Stimulated activated CD4-positive, alpha-beta T cell treated with anti-CD3 and anti-CD28 coated beads, Interleukin-4, amount 100 ng/mL, for 4 hours (primary cell): ENCODE measurements at places on chromosomes 1 and 21.

GRCh38 chr1:2144501-2145090, 50.0 kb downstream of the FAAP20 start:
- DNase-seq: no peak

GRCh38 chr1:156673387-156674121, 3.7 kb downstream of the NES start:
- no peak for DNase-seq

DNA sequence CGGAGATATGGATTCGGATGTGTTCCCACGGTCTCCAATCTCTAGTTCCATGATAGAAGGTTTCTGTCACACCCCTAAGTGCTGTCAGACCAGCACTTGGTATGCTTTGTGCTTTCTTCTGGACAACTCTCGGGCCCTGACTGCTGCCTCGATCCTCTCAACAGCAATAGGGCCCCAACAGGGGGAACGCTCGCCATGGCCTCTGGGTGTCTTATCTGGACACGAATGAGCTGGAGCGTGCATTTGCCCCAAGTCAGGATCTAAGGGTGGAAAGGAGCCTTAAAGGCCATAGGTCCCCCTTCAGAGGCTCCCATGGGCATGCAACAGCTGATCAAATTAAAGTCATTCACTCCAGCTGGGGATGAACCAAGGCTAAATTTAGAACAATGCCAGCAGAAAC, 76.8 kb downstream of the TCP10L start:
- DNase-seq: no peak

DNA sequence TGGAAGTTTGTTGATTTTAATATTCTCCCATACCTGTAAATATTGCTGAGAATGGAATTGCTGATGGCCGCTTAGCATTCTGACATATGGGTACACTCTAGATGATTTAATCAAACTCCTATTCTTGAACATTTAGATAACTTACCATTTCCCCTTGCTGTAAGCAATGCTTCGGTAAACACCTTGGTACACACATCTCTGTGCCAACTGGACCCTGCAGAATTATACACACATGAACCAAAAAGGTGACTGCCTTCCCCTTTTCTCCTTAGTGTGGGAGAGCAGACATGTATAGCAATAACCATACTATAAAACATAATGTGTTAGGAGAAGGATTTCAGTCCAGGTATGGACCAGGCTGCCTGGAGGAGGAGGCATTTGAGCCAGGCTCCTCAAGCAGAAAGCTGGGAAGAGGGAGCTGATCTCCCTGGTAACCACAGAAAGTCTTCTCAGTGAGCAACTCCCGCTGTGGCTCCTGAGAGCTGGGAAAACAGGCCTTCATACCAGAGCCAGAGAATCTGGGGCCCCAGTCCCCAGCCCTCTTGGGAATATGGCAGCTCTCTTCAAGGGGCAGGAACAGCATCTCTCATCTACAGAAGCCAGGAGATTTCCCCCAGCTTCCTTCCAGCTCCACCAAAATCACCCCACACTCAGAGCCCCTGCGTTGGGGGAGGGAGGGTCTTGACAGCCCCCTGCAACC, 33.9 kb upstream of the CSF1 start:
- DNase-seq: no peak

DNA sequence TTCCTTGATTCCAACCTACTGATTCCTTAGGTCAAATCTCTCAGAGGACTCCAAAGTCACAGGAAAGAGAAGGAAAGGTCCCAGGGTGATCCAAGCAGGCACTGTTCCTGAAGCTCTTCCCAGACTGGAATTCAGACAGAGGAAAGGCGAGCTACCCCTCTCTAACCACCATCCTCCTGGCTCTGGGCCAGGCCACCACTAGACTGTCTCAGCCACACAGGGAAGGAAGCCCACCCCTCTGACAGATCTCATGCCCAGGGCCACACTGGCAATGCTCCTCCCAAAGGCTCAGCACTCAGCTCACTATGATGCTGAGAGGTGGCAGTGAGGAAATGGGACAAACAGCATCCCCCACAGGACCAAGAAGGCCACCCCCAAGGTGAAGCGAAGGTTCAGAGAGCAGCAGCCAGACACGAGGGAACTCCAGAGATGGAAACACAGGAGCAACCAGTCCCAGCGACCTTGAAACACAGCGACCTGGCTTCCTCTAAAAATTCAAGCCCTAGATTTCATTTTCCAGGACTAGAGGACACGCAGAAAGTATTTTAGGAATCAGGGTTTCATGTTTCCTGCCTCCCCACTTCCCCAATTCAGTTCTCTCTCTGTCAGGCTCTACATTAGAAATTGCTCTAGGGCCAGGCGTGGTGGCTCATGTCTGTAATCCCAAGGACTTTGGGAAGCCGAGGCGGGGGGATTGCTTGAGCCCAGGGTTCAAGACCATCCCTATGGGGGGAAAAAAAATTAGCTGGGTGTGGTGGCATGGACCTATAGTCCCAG, 18.8 kb downstream of the PIK3C2B start:
- no peak for DNase-seq

DNA sequence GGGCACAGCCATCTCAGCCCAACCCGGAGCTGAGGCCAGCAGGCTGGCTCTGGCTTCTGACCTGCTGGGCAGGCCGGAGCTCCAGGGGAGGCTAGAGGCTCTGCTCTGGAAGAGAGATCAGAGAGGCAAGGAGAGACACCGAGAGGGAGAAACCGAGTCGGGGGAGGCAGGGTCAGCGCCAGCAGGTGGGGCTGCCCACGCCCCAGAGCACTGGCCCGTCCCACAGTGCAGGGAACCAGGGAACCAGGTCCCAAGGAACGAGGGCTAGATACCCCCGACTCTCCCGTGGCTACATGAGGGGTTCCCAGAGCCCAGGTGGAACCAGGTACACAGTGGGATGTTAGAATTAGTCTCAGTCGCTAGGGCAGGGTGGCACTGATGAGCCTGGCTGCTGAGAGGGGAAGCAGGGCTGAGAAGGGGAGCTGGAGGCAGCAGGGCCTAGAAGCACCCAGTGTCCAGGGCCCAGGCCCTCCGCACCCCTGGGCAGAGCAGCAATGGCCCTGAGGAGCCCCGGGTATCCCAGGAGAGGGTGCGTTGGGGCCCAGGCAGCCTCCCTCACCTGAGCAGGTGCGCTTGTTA, 2.1 kb downstream of the MASP2 start:
- DNase-seq: no peak

DNA sequence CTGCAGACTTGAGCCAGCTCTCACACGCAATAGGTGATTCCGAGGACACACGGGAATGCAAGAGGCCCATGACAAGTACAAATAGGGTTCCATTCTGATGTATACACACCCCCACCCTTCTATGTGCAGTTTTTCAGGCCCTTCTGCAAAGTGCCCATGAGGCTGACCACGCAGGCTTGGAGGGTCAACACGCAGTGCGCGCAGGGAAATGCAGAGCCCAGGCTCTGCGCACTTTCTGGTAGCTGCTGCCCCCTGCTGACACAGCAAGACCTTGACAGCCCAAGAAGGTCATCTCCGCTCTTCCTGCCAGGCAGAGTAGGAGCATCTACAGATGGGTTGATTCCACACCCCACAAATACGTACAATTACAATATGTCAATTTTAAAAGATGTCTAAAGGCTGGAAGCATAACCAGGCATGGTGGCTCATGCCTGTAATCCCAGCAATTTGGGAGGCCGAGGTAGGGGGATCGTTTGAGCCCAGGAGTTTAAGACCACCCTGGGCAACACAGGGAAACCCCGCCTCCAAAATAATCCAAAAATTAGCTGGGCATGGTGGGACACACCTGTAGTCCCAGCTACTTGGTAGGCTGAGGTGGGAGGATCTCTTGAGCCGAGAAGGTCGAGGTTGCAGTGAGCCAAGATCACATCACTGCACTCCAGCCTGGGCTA, 18.5 kb downstream of the SH3BP5L start:
- peak; percentile 53 for DNase-seq

GRCh38 chr1:91683598-91683951, 182.9 kb downstream of the CDC7 start:
- no peak for DNase-seq

- no peak for DNase-seq
Observed at GRCh38 chr21:26614251-26614650, 41.2 kb upstream of the CYYR1 start.

DNA sequence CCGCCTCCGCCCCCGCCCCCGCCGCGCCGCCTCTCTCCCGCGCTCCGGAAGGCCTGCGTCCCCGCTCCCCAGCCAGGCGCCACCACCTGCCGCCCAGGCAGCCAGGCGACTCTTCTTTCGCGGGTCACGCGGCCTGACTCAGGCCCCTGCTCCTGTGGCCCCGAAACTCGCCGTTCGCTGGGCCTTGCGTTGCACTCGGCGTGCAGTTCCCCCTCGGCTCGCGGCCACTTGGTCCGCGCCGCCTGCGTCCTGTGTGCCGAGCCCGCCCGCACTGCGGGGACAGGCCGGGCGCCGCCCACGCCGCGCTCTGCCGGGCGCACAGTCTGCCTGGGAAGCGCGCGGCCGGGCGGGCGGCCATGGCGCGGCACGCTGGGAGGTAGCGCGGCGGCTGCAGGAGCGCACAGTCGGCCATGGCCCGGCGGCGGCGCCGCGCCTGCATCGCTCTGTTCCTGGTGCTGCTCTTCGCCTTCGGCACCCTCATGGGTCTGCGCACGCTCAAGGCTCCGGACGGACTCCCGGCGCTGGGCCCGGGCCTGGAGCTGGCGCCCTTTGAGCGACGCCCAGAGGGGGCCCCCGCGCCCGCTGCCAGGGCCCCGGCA, at the start of gene MANEAL:
TSS of gene MANEAL (plus strand) at position 75 of the 599 bp plus-strand sequence. CDS start at position 411, 336 bp downstream.
- DNase-seq: peak; percentile 27

- DNase-seq: peak; percentile 24
Observed at GRCh38 chr1:1173793-1174415, at the start of gene TTLL10. TSS of gene TTLL10 (plus strand) at chr1:1173880. CDS start at chr1:1179216, 5,336 bp downstream.

- DNase-seq: no peak
Observed at GRCh38 chr1:234213658-234214128, 159.6 kb upstream of the COA6 start.

GRCh38 chr1:117696561-117696960, 90.7 kb downstream of the TENT5C start:
- DNase-seq: no peak

- no peak for DNase-seq
Observed at GRCh38 chr1:61138305-61138704, 55.9 kb downstream of the NFIA start.

DNA sequence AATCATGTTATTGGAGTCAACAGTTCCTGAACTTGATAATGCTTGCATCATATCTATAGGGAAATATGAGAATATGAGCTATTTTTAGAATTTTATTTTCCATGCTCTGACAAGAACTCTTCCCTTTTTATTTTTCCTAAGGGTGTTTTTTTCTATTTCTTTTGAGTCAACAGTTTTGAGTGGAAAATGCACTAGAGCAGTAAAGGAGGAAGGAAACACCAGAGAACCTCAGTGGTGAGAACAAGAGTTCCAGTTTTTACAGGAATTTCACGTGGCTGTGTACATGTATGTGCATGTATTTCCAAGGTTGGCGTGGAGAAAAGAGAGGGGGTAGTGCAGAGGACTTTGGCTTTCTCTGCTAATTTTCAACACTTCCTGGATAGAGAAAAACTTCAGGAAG, 63.6 kb upstream of the TNFSF18 start:
- no peak for DNase-seq

GRCh38 chr1:41533016-41533730, 48.7 kb upstream of the EDN2 start:
- DNase-seq: no peak

- no peak for DNase-seq
Observed at GRCh38 chr1:47527653-47528272, 89.9 kb downstream of the FOXD2 start.

GRCh38 chr1:35640380-35641232, 720 bp downstream of the PSMB2 start:
- DNase-seq: no peak

DNA sequence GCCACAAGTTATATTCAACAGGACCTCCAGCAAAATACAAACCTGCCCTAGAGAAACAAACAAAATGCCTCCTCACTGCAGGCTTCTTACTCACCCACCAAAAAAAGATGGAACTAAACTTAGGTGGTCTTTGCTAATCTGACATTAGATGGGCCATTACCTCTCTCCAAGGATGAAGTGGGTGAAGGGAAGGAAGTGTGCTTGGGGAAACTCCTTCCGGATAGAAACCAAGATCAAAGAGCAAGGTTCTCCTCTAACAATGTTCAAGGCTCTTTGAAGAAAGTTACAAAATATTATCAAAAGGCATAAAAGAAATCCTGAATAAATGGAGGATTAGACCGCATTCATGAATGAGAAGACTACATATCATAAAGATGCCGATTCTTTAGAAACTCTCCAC, 187.5 kb downstream of the ADSS2 start:
- DNase-seq: no peak

DNA sequence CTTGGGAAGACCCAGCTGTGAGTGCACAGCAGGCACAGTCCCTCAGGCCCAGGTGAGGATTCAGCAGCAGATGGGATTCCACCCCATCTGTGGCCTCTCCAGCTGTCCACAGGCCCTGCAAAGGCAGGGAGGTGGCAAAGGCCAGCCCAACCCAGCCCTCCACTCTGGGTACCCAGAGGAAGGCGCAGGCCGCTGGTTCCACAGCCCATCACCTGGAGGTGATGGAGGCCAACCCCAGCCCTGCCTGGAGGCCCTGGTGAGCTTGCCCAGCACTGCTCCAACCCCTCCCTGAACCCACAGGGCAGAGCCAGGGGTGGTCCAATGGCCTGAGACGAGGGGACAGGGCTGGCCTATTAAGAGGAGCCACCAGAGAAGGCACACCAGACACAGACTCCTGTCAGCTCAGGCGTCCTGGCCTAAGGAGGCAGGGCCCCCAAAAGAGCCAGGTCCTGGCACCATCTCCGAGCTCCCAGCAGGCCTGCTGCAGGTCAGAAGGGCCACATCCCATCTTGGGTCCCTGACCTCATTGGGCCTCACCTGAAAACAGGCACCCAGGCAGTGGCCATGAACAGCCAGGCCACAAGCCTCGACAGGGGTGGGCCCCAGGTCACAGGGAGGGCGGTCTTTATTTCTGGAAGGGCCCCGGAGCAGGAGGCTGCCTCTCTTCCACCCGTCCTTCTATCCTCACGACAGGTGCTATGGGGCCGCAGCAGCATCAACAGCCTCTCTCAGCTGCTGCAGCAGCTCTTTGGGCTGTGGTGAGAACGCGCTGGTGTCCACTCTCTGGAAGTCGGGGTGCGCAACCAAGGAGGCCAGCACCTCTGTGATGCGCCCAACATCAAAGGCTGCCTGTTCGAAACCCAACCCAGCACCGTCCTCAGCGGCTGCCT, 3.2 kb downstream of the JMJD4 start:
- no peak for DNase-seq

DNA sequence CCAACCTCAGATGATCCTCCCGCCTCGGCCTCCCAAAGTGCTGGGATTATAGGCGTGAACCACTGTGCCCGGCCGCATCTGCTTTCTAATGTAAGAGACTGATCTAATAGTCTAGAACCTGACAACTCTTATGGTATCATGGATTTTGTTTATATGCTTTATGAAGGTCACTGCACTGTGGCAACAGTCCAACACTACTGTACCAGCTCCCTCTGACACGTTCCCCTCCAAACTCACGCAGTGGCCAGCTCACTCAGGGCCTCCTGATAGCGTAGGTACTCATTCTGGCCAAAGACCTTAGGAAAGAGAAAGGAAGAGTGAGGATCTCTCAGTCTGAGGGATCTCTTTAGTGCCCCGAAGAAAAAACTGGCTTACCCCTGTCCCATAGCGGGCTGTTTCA, 6.0 kb upstream of the CFAP141 start:
- no peak for DNase-seq
